ENCODE measurements at places on chromosomes 6 and 20.

GRCh38 chr20:53594068-53595017 is 704 bp upstream of the ZNF217 start:
- peak; percentile 96 for DNase-seq

GRCh38 chr20:4853757-4854560 is 132.2 kb downstream of the PRND start:
- no peak for DNase-seq

GRCh38 chr6:96086745-96087144 is 71.0 kb downstream of the FUT9 start:
- DNase-seq, result no peak

DNA sequence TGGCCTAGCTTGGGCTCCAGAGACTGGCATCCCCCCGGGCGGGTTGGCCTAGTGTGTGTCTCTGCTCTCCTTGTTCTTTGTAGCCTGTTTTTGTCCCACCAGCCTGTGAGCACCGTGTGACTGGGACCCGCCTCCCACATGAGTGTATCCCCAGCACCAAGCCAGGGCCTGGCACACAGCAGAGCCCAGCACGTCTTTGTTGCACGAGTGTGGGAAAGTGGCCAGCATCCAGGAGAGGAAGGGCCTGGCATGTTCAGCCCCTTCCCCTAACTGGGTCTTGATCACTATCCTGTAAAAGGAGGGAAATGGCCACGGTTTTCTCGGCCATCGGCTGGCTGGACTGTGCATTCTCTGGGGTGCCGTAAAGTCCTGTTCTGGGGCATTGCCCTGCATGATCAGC is 290.1 kb downstream of the BMP7 start:
- no peak for DNase-seq

DNA sequence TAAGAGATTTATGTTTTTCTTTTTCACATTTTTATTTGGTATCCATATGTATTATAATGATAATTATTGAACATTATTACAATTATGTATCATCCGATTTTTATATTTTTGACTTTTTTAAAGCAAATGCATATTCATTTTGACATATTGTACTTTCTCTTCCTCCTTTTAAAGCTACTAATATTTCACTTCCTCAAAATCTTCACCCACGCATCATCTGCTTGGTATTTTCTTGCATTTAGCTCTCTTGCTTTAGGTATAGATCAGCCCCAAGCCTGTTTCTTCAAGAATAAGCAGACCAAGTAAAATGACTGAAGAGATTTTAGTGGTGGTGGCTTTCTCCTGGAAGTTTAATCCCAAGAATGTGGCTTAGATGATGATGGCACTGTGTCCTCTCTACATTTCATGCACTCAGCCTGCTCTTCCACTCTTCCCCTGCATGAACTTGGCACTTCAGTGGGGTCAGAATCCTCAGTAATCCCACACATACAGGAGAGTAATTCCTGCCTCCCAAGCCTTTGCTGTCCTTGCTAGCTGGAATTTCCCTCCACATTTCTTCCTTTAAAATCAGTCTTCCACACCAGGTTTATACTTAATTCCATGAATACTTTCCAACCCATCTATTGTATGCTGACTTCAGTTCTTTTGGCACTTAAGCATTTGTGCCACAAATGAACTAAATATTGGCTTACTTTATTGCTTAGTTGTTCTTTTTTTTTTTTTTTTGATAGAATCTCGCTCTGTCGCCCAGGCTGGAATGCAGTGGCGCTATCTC is 8.2 kb downstream of the NCOA7 start:
- no peak for DNase-seq

DNA sequence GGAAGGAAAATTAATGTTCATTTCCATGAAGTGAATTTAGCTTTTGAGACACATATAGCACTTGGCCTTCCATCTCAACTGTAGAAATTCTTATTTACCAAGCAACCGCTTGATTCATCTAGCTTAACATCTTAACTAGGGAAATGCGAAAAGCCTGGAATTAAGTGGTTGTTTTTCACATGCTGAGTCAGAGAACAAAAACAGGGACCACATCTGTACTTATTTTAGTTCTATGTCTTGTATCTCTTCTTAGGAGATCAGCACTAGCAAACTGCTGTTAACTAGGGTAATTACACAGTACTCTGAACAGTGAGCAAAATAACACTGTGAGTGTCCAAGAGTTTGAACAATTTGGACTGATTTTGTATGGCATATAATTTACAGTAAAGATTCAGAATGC is 590.9 kb upstream of the NRSN1 start:
- DNase-seq, result no peak

- no peak for DNase-seq
Measured at GRCh38 chr6:52642368-52642767, 28.5 kb upstream of the TMEM14A start.

- no peak for DNase-seq
Measured at GRCh38 chr20:57428324-57429158, 37.3 kb downstream of the RBM38 start.

DNA sequence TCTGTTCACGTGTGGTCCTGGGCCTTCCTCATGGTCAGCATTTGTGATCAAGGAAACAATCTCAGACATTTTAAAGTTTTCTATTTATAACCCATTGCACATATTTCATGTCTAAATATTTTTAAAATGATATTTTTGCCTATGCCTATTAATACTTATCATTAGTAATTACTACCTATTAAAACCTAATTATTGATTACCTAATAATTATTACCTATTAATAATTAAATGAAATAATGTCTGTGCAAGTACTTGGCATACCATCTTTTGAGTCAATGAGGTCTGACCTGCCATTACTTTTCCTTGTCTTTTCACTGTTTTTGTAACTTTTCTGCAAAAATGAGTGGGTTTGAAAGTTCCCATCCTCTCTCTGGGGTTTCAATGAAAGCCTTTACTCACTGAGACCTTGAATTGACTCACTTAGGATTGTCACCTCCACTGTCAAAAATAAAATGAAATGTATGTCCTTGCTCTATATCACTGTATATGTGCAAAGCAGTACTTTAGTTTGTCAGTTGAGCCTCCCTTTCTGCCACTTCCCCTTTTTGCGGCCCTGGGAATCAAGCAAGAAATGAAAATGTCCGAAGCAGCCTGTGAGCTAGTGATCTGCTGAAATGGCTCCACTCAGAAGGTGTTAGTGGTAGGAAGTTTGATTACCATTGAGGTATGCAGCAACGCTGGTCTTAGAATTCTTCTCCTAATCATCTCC is 87.8 kb downstream of the L3MBTL3 start:
- no peak for DNase-seq

DNA sequence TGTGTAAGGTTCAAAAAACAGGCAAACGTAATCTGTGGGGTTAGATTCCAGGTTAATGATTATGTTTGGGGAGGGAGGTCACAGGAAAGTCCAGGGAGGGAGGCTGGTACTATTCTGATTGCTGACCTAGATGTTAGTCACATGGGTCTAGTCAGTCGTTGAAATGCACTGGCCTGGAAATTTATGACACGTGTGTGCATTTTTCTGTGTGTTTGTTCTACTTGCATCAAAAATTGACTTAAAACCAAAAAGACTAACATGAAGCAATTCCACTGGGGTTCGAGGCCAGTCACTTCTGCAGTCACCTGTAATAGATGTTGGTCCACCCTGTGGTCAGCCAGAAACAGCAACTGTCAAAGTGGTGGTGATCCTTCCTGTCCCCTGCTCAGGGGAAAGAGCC is 104.2 kb upstream of the MLN start:
- DNase-seq, result no peak

DNA sequence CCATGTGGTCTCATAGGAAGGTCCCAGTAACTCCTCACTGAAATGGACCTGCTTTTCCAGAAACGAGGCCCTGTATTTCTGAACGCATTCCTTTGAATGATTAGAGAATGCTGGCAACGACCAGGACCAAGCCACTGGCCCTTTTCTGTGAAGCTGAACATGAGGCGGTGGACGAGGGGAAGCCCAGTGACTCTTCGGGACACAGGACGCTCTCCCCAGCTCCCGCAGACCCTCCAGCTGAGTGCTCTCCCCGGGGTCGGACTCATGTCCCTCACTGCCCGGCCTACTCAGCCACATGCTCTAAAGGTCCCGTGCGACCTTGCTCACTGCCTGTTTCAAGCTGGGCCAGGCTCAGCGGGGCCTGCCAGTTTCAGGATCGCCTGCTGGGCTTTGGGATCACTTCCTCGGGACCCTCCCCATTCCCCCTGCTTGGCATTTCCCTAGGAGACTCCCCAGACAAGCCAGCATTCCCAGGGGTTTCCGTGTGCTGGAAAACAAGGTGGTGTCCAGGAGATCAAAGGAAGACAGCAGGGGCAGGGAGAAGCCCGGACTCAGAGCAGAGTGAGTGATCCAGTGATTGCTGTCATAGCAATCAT is 2.6 kb upstream of the CST9 start:
- no peak for DNase-seq

All from CD4-positive, alpha-beta T cell treated with Interleukin-15 for 4 hours (primary cell).